ENCODE measurements at places on chromosomes 3 and 15.

- DNase-seq = peak; percentile 51
These were observed 37.8 kb downstream of the LARS2 start for GRCh38 chr3:45426161-45426560.

DNA sequence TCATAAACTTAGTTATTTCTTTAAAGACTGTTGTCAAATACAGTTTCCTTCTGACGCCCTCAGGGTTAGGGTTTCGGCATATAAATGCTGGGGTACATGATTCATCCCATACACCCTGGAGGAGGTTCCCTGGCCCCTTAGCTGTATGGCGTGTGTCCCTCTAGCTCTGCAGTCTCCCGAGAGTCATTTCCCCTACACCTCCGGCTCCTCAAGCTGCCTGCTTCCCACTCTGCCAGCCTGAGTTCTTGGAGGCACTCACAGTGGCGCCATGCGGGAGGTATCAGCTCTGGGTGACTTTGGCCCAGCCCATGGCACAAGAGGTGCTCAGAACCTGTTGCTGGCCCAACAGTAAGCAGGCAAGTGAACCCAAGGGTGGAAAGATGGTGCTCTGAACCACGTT is 70.2 kb upstream of the TRPM1 start:
- DNase-seq = no peak

- DNase-seq = no peak
These were observed 15.0 kb downstream of the KLF13 start for GRCh38 chr15:31341496-31342195.

- no peak for DNase-seq
These were observed 150.2 kb downstream of the PLCH1 start for GRCh38 chr3:155594526-155595187.

GRCh38 chr3:121418182-121418581 is 127.6 kb downstream of the POLQ start:
- DNase-seq = no peak

GRCh38 chr3:12464181-12464580 is 20.1 kb upstream of the TSEN2 start:
- DNase-seq = no peak

GRCh38 chr3:195169011-195169649 is 101.8 kb downstream of the XXYLT1 start:
- no peak for DNase-seq

GRCh38 chr15:69590932-69591524 is 138.4 kb downstream of the RPLP1 start:
- no peak for DNase-seq

- no peak for DNase-seq
These were observed 51.8 kb downstream of the TRIM71 start for GRCh38 chr3:32869513-32870047.

All from spinal cord (tissue), 10 donors.